ENCODE measurements at places on chromosomes 13 and 19.
A peak's percentile ranks its signal among the peaks of the same experiment; 100 is the strongest.

DNA sequence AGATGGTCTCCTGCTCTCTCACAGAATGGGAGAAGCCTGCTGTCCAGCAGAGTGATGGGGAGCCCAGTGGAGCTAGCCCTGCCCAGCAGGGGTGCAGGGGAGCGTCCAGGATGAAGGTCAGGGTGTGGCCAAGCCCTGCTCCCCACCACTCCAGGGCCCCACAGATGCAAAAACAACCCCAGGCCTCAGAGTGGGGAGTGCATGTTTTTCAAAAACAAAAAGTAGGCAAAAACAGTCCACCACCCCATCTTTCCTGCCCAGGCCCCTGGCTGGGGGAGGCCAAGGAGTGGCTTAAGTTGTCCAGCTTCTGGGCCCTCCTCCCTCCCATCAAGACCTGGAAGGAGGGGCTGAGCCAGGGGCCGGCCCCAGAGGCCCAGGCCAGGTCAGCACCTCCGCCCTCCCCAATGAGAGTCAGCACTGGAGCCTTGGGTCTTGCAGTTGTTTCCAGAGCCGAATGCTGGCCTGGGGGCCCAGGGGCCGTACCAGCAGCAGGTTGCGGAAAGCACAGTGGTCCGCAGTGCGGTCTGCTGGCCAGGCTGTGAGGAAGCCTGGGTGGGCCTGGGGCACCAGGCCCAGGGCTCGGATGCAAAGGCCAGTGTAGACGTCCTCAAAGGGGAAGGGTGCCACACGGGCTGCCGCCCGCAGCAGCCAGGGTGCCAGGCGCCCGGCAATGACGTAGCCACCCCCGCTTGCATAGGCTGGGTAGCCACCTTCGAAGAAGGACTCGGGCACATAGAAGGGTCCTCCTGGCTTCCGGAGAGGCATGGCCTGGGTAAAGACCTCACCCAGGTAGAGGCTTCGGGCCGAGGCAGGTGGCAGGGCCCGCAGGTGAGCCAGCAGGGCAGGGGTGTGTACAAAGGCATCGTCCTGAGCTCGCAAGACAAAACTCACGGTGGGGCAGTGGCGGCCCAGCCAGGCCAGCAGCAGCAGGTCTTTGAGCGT lies 1.7 kb downstream of the B3GNT8 start:
- DNase-seq, result no peak

- no peak for DNase-seq
Measured at GRCh38 chr19:55352549-55353145, 1.9 kb downstream of the COX6B2 start.

DNA sequence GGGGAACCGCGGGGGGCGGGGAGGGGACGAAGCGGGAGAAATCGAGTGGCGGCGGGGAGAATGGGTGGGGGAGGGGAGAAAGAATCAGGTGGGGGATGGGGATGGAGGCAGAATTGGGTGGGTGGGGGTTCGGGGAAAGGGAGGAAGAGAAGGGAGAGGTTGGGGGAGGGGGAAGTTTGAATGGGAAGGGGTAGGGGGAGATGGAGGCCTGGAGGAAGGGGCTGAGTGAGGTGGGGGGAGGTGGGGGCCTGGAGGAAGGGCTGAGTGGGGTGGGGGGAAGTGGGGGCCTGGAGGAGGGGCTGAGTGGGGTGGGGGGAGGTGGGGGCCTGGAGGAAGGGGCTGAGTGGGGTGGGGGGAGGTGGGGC lies 403 bp upstream of the ADAMTS10 start:
- DNase-seq, result no peak

DNA sequence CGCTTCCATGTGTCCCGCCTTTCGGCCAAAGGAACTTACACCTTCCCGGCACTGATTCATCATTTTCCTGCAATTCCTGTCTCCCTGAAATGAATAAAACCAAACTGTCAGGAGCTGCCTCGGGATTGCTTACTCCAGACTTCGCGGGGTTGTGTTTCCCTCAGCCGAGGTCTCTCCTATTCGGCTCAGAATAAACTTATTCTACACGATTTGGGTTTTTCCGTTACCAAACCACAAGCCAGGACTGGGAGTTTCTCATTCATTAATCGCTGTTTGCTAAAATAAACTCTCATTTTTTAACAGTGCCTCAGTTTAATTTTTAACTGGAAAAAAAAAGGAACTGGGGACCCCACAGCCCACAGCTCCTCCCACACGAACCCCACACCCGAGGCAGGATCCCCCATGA lies 667 bp downstream of the ZNF878 start:
- no peak for DNase-seq

DNA sequence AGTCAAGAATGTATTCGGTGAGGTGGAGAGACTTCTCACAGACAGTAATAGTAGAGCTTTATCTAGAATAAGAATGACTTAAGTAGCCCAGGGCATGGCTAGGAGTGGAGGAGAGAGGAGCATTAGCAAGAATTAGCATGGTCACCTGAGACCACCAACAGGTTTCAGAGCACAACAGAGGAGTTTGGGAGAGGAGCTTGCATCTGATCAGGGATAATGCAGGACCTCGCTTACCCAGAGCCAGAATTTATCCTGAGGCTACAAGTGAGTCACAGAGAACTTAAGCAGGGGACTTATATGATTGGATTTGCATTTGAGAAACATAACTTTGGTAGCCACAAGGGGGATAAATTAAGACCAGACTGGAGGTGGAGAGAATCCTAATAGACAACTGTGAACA lies 102.1 kb upstream of the FNDC3A start:
- no peak for DNase-seq

DNA sequence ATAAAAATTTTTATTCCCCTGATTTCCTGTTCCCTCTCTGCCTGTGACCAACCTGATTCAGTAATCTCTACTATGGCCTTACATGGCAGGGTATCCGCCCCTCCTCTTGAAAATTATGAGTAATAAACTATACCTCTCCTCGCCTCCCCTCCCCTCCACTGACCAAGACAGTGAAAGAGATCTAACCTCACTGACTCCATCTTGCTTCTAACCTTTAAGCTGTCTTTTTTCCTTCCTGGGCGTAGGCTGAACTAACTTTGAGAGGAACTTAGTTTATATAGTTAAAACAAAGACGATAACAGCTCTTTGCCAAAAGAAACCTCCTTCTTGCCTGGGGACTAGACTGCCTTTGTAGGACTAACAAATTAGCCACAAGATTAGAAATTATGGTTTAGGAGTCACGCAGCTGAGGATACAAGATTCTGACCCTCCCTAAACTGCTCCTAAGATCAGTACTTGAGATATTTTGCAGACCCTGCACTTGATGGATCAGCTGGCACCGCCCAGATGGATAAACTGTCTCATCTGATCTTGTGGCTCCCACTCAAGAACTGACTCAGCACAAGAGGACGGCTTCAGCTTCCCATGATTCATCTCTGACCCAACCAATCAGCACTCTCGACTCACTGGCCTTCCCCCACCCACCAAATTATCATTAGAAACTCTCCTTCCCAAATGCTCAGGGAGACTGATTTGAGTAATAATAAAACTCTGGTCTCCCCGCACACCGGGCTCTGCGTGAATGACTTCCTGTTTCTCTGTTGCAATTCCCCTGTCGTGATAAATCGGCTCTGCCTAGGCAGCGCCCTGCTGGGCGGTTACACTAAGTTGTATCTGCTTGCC lies 187.1 kb downstream of the TDRD3 start:
- no peak for DNase-seq

DNA sequence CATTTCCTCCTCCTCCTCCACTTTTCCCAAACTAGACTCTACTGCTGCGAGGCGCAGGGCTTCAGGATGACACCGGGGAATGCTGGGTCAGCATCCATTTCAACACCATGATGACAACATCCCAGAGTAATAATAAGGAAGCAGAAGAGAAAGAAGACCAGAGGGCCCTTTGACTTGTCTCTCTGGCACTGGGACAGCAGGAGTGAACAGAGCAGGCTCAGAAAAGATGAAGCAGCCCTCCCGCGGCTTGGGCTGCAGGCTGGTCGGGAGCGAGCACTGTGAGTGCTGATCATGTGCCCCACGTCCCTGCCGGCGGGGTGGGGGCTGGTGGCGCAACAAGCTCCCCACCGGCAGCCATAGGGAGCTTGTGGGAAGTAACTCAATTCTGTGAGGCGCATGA lies 30.5 kb downstream of the RANBP3 start:
- DNase-seq, result no peak

- no peak for DNase-seq
Measured at GRCh38 chr13:107034236-107034872, 466.4 kb upstream of the ARGLU1 start.

DNA sequence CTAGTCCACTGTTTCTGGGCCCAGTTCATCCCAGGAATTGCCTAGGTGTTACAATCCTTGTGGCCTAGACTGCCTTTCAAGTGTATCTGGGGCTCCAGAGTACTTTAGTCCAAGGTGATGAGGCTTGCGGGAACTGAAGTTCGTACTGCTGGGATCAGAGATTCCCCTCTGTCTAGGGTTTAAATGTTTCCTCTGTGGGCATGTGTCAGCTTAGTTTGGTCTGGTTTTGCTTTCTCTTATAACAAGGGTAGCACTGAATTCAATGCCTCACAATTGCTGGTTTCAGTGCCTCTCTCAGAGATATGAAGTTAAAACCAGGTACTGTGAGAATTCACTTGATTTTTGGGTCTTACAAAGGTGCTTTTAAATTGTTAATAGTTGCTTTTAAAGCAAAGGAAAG lies 30.8 kb downstream of the RGCC start:
- DNase-seq, result no peak

GRCh38 chr13:33284031-33284430 lies 1.5 kb downstream of the STARD13 start:
- DNase-seq, result no peak

DNA sequence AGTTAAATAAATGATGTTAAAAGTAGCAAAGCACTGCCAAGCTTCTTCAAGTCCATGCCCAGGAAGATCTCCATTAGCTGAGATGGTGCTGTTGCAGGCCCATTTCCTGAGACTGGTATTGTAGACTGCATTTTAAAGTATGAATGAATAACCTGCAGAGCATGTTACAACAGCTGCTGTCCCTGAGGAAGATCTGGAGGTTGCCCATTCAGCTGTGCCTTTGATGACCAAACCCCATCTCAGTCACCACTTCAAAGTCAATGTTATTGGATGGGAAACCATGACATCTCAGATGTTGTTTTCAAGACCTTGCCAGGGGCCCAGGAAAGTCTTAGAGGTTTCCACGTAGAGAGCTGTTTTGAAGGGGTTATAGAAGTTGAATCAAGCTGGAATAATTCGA lies 281.3 kb downstream of the MTUS2 start:
- DNase-seq, result no peak

DNA sequence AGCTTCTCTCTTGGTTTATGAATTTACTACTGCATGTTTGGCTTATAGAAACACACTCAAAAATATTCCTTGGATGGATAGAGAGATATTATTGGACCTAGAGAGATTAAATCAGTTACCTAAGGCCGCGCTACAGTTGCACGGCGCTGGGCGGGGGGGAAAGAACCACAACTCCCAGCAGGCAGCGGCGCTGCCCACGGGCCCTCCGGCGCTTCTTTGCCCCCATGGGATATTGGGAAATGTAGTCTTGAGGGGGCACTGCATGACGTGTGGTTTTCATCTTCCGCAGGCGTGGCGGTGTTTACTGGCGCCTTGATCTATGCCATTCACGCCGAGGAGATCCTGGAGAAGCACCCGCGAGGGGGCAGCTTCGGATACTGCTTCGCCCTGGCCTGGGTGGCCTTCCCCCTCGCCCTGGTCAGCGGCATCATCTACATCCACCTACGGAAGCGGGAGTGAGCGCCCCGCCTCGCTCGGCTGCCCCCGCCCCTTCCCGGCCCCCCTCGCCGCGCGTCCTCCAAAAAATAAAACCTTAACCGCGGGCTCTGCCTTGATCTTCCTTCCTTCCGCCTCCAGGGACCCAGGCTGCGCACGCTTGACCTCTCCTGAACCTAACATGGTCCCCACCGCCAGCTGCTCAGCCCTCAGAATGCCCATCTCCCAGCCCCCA lies 4.8 kb downstream of the EMP3 start:
- peak; percentile 92 for DNase-seq

DNA sequence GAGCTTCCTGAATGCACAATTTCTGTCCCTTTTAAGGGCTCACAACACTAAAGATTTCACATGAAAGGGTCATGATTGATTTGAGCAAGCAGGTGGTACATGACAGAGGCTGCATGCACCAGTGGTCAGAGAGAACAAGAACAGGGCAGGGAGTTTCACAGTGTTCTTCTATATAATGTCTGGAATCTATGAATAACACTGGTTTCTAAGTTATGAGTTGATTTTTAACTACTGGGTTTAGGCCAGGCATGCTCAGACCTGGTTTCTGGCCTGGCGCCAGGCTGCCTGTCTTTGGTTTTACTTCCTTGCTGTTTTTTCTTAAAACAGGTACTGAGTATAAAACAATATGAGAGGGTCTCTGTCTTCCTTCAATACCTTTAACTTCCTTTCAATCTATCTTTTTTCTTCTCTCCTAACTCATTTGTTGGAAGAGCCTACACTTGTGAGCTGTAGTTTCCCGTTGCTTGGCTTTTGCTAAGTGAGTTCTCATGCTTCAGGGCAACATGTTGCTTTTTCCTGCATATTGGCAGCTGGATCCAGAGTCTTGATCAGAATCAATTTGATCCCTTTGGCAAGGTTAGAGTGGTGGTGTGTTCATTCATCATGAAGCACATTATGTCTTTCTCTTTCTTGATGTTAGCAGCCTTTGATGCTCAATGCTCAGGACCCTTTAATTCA lies 38.5 kb upstream of the FGF14 start:
- no peak for DNase-seq

- DNase-seq, result peak; percentile 31
Measured at GRCh38 chr13:19587635-19588300, 26.4 kb upstream of the TPTE2 start.

DNA sequence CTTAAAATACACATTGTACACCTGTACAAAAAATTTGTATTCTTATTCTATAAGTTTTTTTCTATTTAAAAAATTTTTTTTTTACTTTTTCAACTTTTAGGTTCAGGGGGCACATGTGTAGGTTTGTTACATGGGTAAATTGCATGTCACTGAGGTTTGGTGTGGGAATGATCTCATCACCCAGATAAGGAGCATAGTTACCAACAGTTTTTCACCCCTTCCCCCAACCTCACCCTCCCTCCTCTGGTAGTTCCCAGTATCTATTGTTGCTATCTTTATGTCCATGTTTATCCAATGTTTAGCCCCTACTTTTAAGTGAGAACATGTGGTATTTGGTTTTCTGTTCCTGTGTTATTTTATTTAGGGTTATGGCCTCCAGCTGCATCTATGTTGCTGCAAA lies 89.9 kb downstream of the CDK8 start:
- DNase-seq, result no peak

DNA sequence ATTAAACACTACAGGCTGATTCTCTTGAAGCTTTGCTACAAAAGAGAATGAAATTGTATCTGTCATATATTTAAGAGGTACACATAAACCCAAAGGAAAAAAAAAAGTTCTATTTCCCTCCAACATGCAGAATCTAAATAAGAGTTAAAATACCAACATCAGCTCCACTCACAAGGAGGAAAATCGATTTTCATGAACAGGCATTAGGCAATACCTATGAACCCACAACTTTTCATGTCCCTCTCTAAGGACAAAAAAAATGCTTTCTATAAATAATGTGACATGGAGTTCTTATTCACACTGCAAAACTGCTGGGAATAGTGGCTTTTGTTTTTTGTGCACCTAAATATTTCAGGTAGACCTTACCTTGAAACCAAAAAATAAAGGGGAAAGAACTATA lies 192.5 kb downstream of the KLF12 start:
- DNase-seq, result no peak
